CD4-positive, alpha-beta T cell treated with Interferon alpha-2 for 1 hour (primary cell): ENCODE measurements at places on chromosomes 7 and 10.

DNA sequence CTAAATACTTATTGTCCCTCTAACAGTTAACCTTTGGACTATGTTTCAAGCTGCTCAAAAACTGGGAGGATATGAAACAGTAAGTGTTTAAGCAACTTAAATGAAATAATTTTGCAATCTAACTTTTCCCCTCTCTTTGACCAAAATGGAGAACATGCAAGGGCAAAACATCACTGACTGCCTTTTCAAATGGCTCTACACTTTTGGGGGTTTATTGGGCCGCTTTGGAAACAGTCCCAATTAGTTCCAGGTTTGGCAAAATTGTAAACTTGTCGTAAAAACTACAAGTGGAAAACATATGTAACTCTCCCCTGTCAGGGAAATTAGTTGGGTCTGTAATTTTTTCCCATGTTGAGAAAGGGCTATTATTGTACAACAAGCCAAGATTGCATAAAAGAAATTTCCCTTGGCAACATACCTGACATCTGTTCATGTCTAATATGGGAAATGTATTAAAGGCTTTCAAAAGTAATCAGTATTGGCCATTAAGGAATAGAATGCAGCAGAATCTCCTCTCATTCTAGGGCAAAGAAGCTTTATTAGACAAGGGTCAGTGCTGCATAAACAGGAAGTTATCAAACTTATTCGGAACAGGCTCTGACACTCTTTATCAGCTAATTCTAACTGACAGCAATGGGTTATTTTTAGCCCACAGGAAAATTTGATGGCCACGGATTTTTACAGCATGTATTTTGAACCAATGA is 157.9 kb downstream of the ARID5B start:
- DNase-seq, result no peak

DNA sequence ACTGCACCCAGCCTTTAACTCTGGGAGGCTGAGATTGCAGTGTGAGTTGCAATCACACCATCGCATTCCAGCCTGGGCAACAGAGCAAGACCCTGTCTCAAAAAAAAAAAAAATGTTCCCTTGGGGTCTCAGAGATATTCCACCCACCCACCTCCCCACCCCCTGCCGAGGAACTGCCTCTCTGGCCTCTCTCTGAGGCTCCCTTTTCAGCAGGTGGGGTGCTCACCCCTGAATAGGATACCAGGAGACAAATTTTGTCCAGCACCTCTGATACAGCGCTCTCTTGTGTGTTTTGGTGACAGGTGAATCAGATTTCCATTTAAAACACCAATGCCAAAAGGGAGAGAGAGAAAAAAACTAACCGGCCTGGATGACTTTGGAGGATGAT is 92.6 kb upstream of the KIF5B start:
- DNase-seq, result no peak

GRCh38 chr7:70647801-70648498 is 484.0 kb upstream of the GALNT17 start:
- DNase-seq, result peak; percentile 73

GRCh38 chr7:40587419-40587818 is 452.6 kb downstream of the SUGCT start:
- DNase-seq, result no peak

DNA sequence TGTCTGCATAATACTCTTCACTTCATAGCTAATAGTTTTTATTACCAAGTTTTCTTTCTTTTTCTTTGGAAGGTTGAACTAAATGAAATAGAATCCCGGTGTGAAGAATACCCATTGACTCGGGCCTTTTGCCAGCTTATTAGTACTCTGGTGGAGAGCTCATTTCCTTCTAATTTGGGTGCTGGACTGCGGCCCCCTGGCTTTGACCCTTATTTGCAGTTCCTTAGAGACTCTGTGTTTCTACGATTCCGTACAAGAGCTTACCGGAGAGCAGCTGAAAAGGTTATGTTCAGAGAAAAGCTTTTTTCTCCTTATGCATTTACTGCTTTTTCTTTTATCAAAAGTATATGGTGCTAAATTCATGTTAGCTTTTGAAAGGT is 40.2 kb downstream of the NUP205 start:
- DNase-seq, result no peak

DNA sequence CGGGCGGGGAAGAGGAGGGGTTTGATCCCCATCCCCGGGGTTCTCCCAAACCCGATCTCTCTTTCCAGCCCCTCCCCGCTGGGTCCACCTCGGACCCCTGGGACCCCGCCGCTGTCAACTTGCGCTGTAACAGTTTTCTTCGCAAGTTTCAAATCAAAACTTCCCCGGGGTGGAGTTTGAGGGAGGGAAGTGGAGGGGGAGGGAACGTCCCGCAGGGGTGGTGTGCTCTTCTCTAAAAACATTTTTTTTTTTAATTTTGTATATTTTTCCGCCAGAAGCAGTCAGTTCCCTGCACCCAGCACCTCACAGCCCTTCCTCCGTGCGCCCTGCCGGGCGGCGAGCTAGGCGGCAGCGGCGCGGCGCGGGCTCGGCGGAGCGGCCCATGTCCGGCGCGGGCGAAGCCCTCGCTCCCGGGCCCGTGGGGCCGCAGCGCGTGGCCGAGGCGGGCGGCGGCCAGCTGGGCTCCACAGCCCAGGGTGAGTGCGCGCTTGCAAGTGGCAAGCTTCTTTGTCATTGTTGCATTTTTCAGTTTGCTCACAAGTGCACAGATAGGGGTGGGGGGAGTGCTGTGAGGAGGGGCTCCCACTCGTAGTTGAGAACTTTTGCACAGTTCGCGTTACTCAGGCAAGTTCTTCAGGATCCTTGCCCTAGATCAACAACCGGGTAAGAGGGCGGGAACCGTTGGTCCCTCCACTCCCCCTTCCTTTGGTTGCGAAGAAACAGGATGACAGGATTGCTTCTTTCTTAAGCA is 933 bp downstream of the MDFIC start:
- peak; percentile 72 for DNase-seq

DNA sequence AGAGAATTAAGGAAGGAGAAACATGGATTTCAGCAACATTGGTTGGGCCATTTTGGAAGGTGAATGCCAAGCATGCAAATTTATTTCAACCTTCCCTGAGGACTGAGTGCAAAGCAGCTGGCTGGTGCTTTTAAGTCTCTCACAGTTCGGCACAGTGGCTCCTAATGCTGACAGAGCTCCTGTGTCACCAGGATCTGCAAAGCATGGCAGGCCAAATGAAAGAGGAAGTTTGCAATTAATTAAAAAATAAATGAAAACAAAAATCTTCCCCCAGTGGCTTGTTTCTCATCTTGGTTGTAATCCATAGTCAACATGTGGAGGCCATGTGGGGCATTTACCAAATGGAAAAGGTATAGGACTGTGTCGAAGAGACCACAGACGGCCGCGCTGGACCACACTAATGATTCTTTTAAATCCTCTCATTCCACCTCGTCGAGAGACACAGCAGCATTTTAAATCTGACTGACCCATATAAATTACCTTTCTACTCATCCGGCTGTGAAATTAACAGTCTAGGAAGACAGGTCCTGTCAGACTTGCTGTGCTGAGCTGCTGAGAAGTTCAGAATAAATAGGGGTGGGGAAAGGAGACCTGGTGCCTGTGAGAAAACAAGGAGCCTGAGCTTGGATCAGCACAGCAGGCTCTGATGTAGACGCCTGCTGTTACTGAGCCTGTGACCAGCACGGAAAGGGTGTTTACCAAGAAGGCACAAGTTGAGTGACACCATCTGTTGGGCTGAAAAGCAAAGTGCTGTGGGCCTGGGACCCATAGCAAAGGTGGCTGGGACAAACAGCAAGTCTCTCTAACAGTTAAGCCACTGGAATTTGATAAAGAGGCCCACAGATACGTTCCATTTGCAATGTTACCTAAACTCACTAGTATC is 136.0 kb upstream of the COL1A2 start:
- DNase-seq, result no peak

DNA sequence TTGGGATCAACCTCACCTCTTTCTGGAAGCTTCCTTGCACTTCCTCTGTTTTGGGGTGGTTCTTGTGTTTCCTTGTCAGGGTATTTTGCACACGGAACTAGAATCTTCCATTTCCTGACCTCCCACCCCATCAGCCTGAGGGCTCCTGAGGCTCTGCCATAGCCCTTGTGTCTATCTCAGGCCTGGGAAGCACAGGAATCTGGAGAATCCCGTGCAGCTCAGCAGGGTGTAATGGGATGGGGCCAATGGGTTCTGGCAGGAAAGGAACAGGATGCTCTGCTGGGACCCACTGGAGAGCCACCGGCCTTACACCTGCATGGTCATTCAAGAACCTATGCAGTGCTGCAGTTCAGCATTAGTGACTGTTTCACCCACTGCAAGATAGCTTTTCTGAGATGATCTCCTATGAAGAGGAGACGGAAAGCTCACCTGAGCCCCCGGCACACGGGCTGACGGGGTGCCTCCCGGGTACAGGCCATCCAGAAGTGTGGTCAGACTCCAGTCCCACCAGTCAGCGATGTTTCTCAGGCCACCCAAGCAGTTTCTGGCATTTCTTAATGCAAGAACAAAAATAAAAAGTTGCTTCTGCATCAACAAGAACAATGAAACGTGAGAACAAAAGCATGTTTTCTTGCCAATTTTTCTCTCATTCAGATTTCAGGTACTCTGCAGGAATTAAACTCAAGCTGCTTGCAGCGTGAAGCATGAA is 133.2 kb downstream of the PKD1L1 start:
- DNase-seq, result no peak

- DNase-seq, result no peak
These were observed 337.6 kb downstream of the FRMD4A start for GRCh38 chr10:13993169-13993568.

DNA sequence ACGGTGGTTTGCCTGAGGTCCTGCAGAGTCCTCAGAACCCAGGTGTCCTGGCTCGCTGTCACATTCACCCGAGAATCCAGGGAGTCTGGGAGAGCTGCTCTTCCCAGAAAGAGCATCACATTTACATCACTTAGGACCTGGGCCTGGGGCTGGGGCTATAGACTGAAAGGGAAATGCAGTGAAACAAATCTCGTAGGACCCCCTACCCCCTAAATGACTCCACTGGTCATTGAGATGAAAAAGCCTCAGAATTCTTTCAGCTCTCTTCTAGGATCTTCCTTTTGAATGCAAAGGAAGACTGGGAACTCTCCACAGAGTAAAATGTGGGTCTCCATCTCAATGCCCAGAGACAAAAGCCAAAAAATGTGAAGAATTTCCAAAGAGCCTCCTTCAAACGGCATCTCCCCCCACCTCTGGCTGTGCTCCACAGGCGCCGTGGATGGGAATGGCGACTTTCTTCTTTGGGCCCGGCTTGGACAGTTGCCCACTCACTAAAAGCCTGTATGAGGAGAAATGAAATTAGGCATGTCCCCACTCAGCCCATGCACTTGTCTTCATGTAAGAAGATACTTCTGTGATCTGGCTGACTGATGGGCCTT is 49.0 kb upstream of the PODXL start:
- DNase-seq, result no peak

- DNase-seq, result no peak
These were observed 1.2 kb downstream of the FERD3L start for GRCh38 chr7:19143881-19144574.

- DNase-seq, result no peak
These were observed 96.4 kb upstream of the CACNA2D1 start for GRCh38 chr7:82539969-82540368.

DNA sequence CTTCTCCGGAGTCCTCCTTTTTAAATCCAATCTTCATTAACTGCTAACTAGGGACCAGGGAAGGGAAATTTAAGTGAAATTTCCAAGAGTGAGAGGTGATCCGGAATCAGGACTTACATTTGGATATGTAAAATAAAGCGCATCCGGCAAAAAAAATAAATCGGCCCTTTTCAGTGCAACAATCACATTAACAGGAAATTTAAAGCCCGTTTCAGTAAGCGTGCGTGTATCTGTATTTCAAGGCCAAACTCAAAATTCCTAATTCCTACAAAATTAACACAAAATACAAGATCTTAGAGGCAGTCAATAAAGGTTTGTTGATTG is 771 bp downstream of the DNAJC9 start:
- no peak for DNase-seq

DNA sequence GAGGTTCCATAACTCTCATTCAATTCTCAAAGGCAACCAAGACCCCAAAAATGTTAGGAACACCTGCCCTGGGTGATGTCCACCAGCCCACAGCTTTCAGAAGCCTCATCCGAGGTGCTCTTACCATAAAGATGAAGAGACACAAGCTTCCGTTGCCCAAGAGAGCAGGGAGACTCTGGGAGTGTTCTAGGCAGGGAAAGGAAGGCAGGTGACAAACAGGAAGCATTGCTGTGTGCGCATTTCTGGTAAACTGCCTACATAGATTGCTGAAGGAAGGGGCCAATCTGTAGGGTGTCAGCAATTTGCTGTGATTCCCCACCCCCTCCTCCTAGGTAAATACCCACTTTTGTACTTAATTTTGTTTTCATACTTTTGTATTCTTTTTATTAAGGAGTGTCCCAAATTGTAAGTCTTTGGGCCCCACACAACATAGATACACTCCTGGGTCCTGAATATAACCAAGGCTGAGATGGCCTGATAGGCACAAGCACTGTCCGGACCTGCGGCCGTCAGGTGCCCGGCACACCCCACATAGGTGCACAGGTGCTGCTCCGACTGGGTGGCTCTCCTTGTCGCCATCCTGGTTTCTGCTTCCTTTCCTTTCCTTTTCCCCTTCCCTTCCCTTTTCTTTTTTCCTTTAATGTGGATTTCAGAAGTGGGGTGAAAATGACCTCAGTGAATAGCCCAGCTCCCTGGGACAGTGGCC is 51.4 kb upstream of the SMNDC1 start:
- peak; percentile 71 for DNase-seq

DNA sequence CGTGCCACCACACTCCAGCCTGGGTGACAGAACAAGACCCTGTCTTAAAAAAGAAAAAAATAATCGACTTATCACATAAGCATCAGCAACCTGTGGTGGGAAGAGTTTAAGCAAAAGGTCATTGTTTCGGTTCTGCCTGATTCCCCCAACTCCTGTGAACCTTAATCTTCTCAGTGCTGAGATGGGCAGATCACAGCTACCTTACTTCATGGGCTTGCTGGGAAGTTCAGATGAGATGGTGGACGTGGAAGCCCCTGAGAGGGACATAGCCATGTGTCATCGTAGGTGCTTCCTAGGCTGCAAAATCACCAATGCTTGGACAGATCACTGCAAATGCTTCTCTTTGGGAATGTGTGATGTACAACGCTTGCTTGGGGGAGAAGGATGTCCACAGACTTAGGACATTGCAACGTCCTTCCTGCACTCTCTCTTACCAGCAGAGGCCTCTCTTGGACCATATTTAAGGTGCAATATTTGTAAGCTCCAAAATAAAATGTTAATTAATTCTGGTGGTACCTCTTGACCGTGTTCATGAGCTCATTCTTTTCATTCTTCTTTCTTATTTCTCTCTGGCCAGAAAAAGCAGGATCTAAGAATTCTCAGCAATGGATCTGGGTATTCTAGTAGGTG is 8.6 kb downstream of the GJD4 start:
- DNase-seq, result no peak

- no peak for DNase-seq
These were observed 23.6 kb downstream of the AKR1B1 start for GRCh38 chr7:134435161-134435920.
